ENCODE measurements at places on chromosomes 7 and 10. TPM values are rescaled to one million over a fixed set of nuclear protein-coding genes. Genes with fewer than 3 reads are reported as not detected.

The KCP gene
- 1.3 TPM for total RNA-seq

The ZNF503 gene
- 16.8 TPM for total RNA-seq

The TEX47 gene
- total RNA-seq: not detected

The LDB3 gene
- total RNA-seq: 0.34 TPM

The NXPH1 gene
- total RNA-seq: not detected

Data from kidney epithelial cell (primary cell).